ENCODE measurements at places on chromosomes 1 and 21.
A peak's percentile ranks its signal among the peaks of the same experiment; 100 is the strongest.

DNA sequence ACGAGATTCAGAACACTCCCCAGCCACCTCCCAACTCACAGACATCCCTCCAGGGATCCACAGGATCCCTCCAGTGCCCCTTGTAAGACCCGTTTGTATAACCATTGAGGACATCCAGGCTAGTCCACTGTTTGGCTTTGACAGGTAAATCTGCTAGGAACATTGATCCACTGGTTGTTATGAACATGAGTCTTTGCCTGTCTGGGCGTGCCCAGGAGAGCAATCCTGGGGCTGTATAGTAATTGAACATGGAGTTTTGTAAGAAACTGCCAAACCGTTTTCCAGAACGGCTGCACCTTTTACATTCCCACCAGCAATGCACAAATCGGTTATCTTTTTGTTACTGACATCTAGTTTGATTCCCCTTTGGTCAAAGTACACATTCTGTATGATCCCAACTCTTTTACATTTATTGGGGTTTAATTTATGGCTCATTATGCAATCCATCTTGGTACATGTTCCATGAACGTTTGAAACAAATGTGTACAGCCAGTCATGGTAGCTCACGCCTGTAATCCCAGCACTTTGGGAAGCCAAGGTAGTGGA, 88.7 kb downstream of the WDR4 start:
- no peak for DNase-seq

GRCh38 chr1:109620841-109621286, 1.2 kb downstream of the AMPD2 start:
- peak; percentile 88 for DNase-seq

- no peak for DNase-seq
Observed at GRCh38 chr1:11394592-11395245, 84.2 kb upstream of the DISP3 start.

DNA sequence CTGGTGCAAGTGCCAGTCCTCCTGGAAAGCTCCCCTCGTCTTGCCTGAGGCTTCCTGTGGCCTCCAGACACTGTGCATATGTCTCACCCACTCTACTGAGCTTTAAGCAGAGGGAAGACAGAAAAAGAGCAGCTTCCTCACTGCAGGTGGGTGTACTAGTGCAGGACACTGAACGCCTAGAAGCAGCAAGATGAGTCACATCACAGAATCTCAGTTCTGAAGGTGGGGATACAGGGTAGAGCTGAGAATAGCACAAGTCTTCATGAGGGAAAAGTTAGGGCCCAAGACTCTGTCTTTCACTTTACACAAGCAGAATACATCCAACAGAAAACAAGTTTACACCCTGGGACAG, 37.4 kb downstream of the PCAT6 start:
- DNase-seq, result no peak

Data from stimulated activated CD8-positive, alpha-beta memory T cell treated with anti-CD3 and anti-CD28 coated beads, Interleukin-15, amount 100 ng/mL, for 4 hours (primary cell).